Renal pelvis (tissue), 12 donors: ENCODE measurements at places on chromosomes 2 and 18.

DNA sequence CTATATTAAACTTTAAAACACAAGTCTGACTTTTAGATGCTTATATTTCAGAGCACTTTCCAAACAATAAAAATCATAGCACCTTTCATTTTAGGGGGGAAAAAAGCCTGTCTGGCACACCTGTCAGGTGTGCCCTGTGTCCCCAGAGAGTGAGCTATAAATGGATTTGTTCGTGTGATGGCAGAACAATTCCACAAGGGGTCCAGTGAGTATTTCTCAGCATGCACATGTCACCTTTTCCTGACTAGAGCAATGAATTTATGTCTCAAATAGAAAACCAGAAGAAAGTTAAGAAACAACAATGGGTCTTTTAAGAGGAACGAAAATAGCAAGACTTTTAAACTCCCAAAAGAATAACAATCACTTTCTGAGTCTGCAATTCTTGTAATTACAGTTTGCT is 55.9 kb downstream of the ACVR1C start:
- no peak for DNase-seq

DNA sequence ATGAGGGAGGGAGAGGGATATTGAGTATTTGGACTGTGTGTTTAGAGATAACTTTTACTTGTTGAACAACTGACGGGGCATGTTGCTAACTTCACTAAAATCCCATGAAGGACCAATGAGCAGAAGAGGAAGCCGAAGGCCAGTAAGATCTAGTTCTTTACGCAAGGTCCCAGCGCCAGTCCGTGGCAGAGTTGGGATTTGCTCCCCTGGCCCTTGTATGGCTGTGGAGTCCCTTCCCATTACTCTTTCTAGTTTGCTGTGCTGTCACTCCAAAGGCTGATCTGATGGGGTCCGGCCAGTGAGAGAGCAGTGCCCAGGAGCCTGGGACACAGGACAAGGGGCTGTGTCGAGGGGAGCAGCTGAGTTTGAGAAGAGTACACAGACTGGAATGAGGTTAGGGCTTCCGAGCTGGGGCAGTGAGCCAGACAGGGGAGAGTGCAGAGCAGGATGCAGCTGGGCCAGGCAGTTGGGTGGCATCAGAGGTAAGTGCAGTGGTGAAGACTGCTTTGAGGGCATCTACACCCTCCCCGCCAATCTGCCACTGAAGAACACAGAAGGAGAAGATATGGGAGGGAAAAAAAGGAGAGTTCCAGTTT is 692.9 kb upstream of the HS6ST1 start:
- no peak for DNase-seq

DNA sequence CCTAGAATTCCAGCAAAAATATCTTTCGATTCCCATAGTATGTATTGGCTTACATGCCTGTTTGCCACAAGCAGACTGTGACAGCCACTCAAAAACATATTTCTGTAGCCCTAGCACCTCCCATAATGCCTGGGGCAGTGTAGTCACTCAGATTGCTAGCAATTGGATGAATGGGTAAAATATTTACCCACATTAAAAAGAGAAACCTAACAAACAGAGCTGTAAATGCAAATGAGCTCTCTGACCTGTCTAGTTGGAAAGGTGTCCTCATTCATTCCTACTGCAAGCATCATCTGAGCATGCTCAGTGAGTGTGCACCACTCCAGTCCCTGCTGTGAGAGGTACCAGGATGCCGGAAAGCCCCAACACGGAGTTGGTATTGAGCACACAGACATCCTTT is 234.0 kb upstream of the RAB12 start:
- no peak for DNase-seq

- DNase-seq: no peak
Observed at GRCh38 chr18:74849301-74849700, 251.6 kb downstream of the ZNF407 start.

DNA sequence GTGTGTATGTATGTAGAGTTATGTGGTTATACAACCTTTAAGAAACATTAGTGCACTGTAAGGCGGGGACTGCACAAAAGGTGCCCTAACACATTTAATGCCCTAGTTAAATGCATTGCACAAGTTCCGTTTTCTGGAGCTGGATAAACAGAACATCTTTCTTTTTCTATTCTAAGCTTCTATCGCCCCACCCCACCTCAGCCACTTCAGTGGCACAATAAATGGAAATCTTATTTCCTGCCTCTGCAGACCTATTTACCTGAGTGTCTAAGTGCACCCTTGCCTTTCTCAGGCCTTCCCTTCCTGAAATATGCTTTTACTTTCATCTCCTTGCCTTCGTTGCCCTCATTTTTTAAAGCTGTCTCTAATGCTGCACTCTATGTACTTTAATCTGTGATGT is 123.5 kb downstream of the TANC1 start:
- DNase-seq: no peak

GRCh38 chr2:91477731-91478672 is 2786.5 kb downstream of the RPIA start:
- DNase-seq: no peak

DNA sequence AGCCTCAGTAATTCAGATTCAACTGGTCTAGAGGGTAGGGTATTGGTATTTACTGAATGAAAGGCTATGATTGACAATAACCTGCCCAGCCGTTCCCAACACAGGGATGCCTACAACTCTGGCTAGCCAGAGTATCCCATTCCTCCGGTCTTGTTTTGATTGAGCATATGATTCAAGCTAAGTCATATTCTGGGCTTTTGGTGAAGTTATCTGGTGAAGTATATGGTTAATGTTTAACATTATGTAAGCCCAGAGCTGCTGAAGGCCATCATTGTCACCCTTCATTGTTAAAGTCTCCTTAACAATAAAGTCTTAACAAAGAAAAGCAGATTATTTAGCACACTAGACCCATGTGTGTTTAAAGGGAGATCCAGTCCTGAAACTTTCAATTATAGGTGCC is 152.6 kb downstream of the EXOC6B start:
- no peak for DNase-seq

GRCh38 chr2:169158874-169159273 is 89.5 kb downstream of the DHRS9 start:
- no peak for DNase-seq

DNA sequence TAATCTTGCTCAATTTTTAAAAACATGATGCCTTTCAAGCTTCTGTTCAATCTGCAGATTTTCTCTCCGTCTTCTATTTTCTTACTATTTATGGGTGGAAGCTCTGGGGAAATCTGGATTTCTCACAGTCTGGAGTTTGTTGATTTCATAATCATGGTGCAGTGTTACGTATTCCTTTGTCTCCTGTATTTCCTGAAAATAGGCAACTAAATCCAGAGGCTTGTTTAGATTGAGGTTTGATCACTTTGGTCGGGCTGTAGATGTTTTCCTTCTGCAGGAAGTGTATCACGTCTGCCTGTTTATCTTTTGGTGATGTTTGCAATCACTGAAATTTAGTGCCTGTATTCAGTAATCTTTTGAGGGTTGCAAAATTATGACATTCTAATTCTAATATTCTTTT is 487.7 kb downstream of the LRRTM4 start:
- DNase-seq: no peak
